ENCODE measurements at places on chromosomes 12 and 14.

DNA sequence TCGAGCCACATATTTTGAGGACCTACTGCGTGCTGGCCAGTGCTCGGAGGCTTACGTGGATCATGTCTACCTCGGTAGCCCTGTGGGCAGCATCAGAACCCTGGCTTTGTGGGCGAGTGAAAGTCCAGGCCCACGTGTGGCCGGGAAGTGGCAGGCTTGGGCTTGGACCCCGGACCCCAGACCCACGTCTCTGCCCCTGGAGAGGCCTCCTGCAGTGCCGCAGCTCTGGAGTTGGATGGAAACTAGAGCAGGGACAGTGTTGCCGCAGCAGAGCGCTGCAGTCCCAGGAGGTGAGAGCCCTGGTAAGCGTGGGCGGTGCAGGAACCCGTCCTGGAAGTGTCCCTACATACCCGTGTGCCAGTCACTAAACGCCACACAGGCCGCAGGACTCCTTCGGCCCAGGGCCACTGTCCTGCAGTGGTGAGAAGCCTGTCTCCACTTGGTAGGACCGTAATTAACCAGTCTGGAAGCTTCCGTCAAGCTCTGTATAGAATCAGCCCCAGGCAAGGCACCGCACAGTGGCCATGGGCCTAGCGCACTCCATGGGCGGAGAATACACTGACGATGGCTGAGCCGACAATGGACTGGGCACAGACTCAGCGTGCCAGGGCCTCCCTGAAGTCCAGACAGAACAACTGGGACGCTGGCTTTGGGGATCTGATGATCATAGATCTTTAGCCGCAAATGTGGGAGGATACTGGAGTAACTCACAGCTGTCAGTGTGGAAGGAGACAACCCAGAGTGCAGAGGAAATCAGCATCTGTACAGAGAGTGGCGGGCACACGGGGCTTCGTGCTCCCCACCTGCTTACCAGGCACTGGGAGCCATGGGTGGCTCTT lies 219.5 kb downstream of the KIF26A start:
- no peak for DNase-seq

DNA sequence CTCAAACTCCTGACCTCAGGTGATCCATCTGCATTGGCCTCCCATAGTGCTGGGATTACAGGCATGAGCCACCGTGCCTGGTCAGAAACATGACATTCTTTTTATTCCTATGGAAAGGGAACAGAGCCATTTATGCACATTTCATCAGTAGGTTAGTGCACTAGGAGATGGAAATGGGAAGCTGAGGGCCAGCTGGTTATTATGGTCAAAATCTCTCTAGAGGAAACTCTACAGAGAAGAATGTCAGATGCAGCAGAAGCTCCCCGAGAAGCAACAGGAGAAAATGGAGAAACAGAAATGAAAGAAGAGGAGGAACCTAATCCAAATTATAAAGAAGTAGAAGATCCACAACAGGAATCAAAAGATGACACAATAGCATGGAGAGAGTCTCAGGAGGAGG lies 2.7 kb downstream of the CFAP251 start:
- no peak for DNase-seq

- no peak for DNase-seq
Measured at GRCh38 chr12:54967461-54967860, 17.1 kb downstream of the TESPA1 start.

- DNase-seq, result no peak
Measured at GRCh38 chr14:61147381-61147821, 133.7 kb downstream of the TMEM30B start.

- peak; percentile 5 for DNase-seq
Measured at GRCh38 chr14:25622763-25623162, 572.8 kb upstream of the STXBP6 start.

- no peak for DNase-seq
Measured at GRCh38 chr14:103710771-103711377, 4.4 kb downstream of the XRCC3 start.

DNA sequence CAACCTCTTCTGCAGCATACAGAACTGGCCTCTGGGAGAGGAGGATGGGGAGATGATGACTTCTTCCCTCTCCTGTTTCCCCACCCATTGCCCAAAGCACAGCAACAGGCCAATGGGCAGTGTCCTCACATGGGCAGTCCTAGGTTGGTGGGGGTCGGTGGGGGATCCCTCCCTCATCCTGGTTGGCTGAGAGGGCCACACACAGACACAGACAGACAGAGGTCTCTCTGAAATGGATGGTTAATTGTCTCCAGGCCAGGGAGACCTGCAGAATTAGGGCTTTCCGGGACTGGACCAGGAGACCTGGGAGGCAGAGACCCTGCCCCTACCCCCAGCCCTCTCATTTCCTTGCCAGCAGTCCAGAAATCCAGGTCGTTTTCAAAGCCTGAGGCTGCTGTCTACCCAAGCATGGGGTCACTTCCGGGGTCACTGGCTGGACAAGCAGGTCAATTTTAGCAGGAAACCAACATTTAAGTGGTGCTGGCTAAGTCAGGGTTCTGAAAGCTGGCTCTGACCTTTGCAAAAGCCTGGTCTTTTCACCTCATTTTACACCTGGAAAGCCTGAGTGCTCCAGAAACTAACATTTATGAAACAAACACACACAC lies 48.6 kb upstream of the TBX3 start:
- no peak for DNase-seq

- DNase-seq, result no peak
Measured at GRCh38 chr14:94934276-94934810, 164.4 kb upstream of the GSC start.

DNA sequence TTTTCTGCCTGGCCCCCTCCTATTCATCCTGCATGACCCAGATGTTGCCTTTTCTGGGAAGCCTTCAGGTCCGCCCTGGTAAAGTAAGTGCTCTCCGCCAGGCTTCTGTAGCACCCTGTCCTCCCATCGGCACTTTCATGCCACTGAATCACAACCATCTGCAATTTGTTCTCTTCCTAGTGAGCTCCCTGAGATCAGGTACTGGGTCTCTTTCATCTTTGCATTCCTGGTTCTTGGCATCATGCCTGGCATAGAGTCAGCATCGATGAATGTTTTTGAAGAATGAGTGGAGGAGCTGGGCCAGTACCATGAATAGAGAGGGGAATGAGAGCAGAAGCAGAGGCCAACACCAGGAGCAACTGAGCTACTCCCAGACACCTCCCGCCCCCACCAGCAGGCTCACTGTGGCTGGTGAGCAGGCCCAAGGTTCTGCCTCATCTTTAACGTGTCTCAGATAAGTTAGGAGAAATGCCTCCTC lies 13.1 kb downstream of the ZDHHC22 start:
- no peak for DNase-seq
